OCI-LY7 (cell line): ENCODE measurements at places on chromosomes 3 and 15.

DNA sequence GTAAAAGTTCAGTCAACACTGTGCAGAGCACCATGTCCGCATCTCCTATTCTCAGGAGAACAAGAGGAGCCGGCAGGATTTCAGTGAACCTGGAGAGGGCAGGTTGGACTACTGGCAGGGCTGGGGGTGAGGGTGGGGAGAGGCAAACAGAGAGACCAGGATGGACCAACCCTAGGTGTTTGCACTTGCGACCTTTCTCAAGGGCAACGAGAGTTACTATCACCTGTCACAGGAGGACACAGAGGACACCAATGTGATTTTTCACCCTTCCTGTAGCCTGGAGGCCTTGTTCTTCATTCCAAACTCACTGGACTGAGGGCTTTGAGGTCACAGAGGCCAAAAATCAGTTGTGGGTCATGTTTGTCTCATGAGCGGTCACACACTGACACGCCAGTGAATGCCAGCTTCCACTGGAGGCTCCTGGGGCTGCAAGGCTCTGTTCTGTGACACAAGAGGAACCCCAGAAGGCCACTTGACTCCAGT is 89.5 kb downstream of the CPN2 start:
- no peak for DNase-seq

GRCh38 chr15:38781196-38781595 is 216.6 kb upstream of the RASGRP1 start:
- no peak for DNase-seq

- no peak for DNase-seq
Observed at GRCh38 chr3:57855943-57856342, 99.8 kb downstream of the SLMAP start.

- peak; percentile 81 for DNase-seq
Observed at GRCh38 chr15:59437817-59438624, at the start of gene FAM81A. FAM81A (plus strand) TSS chr15:59438186; CDS start chr15:59458627, 20,441 bp downstream.

DNA sequence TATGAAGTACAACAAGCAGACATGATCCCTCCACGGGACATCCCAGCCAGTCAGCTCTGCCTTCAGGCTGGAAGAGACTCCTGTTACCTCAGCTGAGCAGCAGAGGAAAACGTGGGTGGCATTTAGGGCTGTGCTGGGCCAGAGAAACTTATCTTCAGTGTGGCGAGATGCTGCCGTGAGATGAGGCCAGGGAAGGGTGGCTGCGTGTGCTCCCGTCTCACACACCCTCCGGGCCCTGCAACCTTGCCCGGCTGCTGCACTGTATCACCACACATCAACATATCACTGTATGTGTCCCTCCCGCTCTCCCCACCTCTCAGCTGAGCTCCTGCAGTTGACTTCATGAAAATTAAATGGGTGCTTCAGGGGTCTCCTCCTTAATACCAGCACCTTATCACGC is 23.4 kb downstream of the BMF start:
- DNase-seq = no peak

DNA sequence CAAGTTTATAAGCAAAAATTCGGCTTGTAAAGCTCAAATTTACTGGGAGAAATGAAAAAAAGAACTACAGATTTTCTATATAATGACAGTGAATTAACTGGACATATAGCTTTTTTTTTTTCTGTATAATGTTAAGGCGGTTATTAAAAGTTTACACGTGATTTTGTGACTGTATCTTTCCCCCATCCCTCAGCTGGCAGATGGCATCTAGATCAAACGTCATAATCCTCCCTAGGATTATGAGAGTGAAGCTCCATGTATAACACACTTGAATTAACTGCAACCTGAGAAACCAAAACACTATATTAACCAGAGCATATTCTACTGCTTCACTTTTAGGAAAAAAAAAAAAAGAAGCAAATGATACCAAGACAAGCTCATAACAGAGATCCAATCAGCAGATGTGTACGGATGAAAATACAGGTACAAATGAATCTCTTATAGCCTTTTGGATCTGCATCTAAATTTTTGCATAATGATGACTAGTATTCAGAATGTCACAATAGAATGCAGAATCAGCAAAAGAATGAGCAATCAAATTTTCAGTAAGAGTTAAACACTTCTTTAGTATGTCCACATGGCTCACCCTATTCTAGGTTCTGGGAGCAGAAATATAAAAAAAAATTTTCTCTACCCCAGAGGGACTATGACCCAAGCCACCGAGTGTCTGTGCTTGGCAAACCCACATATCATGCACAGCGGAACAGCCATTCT is 12.4 kb downstream of the MOBP start:
- DNase-seq = no peak

GRCh38 chr3:73954506-73954905 is 329.8 kb upstream of the PDZRN3 start:
- no peak for DNase-seq

- no peak for DNase-seq
Observed at GRCh38 chr15:33113666-33114373, 80.7 kb downstream of the FMN1 start.

DNA sequence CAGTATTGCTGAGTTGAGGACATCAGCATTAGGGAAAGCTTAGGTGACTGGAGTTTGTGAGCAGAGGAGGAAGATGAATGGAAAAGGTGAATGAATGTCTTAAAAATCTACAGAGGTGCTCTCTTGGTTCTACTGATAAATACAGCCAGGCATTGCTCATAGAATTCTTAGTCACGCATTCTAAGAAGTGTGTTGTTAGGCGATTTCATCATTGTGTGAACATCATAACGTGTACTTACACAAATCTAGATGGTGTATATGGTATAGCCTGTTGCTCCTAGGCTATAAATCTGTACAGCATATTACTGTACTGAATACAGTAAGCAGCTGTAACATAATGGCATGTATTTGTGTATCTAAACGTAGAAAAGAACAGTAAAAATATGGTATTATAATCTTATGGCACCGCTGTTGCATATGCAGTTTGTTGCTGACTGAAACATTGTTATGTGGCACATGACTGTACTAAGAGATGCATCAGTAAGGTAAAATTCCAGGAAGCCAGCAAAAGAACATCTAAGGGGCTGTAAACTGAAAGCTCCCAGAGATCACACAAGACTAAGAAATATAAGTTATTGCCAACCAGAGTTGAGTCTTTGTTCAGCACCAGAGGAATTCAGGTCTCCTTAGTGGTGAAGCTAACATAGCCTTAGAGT is 42.9 kb upstream of the ASB14 start:
- no peak for DNase-seq

DNA sequence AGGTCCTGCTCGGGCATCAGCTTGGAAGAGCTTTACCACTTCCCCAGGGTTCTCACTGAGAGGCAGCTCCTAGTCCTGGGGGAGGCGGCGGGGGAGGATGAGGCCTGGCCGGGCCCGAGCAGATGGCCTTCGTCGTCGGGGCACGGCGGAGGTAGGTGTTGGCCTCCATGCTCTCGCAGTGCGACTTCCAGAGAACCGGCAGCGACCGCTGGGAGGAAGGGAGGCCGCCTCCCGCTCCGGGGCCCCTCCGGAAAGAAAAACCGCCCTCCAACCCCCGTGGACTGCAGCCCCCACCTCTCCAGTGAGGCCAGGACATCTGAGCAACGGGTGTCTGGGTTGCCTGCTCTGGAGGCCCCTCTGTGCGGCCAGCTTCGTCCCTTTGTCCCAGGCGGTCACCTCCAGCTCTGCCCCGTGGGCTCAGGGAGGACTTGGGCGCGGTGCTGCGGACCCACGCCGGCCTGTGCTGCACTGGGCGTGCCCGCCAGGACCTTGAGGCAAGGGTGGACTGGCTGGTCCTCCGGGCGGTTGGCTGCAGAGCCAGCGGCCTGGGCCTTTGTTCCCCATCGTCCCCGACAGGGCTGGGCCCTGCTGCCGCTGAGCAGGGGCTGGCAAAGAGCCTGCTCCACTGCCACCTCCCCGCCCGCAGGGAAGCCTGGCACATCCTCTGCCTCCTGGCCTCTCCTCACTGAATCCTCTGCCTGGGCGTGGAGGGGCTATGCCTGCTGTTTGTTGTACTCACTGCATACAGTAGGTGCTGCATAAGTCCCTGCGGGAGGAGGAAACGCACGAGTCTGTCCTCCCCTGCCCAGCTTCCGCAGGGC is 13.6 kb upstream of the GP9 start:
- DNase-seq = no peak

DNA sequence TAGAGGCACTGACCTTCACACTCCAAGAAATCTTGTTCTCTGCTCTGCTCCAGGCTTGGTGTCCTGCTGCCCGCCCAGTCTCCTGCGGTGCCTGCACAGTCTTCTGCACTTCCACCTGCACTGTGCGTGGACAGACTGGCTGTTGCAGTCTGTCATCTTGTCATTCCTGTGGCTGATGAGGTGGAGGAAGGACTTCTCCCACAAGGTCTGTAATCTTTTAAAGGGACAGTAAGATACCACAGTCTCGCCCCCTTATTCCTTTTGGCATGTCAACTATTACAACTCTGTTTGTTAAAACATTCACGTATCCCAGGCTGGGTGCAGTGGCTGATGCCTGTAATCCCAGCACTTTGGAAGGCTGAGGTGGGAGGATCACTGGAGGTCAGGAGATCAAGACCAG is 54.1 kb upstream of the IGF2BP2 start:
- DNase-seq = no peak

DNA sequence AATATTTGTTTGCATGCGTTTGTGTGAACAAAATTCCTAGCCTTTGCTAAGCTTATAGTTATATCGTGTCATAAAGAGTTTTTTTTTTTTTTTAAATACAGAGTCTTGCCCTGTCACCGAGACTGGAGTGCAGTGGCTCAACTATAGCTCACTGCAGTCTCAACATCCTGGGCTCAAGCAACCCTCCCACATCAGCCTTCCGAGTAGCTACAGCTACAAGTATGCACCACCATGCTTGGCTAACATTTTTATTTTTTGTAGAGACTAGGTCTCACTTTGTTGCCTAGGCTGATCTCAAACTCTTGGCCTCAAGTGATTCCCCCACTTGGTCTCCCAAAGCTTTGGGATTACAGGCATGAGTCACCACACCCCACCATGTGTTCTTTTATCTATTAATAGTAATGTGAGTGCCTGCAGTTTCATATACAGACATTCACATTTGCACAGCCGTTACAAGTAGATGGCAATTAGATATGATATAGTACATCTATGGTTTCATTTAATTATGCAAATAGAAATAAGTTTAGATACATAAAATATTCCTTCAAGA is 848.6 kb downstream of the PDCD6IP start:
- no peak for DNase-seq

GRCh38 chr3:187165144-187165543 is 25.8 kb upstream of the RPL39L start:
- peak; percentile 79 for DNase-seq

DNA sequence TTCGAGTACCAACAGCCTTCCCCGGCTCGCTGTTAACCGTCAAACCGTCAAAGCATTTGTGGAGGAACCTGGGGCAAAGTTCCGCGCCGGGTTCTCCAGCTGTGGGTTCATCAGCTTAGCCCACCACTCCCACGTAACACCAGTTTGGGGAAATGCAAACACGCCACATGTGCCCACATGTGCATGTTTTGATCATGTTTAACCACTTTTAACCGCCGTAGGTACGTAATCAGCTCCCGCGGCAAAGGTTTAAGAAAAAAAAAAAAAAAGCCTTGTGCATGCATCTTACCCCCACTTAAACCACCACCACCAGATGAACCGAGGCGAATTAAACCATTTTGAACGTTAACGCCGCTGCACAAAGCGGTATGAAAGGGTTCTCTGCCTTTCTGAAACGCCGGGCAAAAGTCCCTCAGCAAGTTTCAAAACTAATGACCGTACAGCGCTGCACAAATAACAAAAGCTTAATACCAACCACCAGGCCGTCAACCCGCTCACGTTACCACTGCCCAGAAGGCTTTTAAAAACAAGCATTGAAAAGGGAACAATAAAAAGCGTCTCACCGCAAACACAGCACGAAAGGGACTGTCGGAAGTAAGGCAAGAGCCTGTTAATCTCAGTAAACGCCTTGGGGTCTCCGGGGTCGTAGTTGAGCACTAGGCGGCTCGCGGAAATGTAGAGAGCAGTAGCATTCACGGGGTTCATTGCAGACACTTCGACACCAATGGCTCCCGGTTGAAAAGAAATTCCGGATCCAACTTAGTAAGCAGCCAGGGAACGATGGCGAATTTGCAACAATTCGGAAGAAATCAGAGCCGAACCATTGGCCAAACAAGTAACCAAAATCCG is 1.5 kb downstream of the MSL2 start:
- peak; percentile 65 for DNase-seq

GRCh38 chr15:78390826-78391225 is 47.2 kb upstream of the IREB2 start:
- DNase-seq = no peak

DNA sequence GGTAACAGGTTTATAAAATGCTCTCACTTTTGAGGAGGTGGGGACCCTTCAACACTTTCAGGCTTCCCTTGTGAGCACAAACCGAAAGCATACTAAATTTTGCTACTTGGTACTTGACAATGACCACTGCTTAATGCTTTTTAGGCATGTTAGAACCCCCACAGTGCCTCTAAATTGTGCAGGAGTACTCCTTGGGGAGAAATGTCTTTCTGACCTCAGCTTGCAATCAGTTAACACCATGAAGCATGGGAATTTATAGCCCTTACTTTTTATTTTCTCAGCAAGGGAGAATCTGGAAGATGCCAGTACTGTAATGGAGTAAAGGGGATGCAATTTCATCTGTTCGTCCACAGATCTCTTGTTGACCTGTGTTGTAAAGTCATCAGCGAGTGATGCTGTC is 308.9 kb upstream of the TBC1D5 start:
- DNase-seq = no peak

DNA sequence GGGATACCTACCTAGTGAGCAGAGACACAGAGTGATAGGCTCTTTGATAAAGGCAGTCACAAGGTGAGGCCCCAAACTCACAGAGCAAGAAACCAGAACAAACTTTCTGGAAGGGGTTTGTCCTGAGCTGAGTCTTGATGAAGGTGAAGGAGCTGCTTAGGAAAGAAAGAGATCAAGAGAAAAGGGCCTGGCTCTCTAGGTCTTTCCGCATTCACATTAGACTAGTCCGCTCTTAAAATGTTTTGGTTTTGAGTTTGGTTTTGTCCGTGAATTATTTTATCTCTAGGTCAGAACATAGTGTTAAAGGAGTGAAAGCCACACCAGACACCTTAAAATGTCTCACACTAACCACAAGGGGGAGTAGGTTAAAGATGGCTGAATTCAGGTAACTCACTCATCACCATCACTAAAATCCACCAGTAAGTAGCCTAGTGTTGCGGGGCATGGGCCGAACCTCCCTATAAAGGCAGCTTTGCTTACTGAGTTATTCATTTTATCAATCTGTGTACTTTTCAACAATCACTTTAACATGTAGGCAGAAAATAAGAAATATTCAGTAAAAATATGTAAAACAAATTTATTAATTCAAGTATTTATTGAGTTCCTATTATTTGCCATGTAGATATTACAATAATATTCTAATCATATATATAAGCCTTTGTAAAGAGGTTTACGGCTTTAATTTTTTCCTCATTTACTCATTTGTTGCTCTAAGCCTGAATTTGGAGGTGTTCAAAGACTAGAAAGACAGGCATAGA is 121.5 kb upstream of the TSC22D2 start:
- peak; percentile 59 for DNase-seq

DNA sequence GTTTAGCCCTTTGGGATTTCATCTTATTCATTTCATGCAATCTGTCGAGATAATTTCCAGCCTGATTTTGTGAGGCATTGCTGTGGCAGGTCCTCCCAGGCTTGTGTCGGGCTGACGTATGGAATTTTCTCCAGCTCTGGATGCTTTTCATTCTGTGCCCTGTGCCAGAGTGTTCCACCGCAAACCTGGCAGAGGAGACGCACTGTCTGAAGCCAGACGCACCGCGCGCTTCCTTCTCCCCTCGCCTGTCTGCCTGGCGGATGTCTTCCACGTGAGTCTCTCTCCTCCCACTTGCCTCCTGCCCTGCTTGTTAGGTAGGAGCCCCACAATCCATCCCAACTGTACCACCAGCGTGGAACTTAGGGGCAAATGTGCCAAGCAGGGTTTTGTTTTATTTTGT is 20.1 kb upstream of the GLCE start:
- no peak for DNase-seq
